ENCODE measurements at places on chromosomes 7 and 10. TPM values are rescaled to one million over a fixed set of nuclear protein-coding genes. Genes with fewer than 3 reads are reported as not detected.
A peak's percentile ranks its signal among the peaks of the same experiment; 100 is the strongest.

DNA sequence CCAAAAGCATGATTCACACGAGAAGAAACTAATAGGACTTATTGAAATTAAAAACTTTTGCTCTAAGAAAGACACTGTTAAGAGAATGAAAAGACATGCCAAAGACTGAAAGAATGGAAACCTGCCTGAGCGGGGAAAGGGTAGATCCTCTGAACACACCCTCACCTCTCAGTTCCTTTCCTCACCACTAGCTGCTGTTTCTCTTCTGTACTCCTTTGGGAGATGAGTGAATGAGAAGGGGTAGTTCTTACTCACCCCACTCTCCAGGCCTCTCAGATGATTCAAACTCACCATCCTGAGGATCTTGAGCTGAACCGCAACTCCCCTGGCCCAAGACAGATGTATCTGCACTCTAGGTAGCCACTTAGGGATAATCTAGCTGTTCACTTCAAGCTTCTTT lies 41.9 kb downstream of the IQUB start:
- no peak for DNase-seq

- no peak for DNase-seq
Measured at GRCh38 chr7:80520199-80520598, 8.3 kb upstream of the GNAT3 start.

GRCh38 chr10:127648885-127649284 lies 88.1 kb upstream of the FOXI2 start:
- no peak for DNase-seq

GRCh38 chr7:134804351-134804750 lies 24.9 kb downstream of the CALD1 start:
- no peak for DNase-seq

DNA sequence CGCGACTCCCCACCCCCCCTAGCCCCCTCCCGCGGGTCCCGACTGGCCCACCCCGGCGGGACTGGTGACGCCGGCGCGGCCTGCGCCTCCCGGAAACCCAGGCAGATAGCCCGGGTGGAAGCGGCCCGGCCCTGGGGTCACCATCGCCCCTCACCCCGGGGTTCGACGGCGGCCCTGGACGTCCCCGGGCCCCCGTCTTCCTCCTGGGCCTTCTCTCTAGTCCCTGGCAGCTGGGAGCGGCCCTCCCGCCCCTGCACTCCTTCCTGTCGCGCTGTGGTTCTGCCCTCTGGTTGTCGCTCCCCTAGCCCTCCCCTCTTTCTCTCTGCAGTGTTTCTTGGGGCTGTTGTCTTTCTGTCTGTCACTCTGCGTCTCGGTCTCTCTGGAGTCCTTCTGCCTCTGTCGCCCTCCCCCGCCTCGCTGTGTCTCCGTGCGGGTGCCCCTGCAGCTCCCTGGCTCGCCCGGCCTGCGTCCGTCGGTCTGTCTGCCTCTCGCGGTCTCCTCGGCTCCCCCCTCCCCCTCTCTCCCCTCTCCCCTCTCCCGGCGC lies 90.5 kb upstream of the PAX2 start:
- DNase-seq = no peak

DNA sequence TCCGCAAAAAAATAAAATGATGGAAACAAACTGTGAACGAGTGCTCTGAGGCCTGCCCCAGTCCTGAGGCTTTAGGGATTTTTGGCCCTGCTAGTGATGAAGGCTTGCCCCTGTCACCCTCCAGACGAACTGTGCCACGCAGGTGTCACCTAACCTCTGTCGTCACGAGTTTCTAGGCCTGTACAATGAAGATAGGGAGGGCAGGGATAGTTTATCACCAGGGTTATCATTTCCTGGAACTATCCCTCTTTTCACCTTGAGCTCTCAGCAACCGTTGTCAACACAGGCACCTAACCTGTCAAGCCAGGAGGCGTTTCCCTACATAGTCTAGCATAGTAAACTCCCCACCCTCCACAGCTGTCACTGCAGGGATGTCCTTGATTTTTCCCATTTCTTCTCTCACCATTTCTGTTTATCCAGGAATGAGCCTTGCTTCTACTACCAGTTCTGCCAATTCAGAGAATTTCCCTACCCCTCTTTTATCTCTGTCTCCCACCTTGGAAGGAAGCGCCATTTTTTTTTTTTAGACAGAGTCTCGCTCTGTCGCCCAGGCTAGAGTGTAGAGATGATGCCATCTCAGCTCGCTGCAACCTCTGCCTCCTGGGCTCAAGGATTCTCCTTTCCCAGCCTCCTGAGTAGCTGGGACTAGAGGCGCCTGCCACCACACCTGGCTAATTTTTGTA lies 2.2 kb upstream of the ACHE start:
- DNase-seq = no peak

GRCh38 chr7:127107601-127108007 lies 145.1 kb downstream of the GRM8 start:
- DNase-seq = peak; percentile 50

DNA sequence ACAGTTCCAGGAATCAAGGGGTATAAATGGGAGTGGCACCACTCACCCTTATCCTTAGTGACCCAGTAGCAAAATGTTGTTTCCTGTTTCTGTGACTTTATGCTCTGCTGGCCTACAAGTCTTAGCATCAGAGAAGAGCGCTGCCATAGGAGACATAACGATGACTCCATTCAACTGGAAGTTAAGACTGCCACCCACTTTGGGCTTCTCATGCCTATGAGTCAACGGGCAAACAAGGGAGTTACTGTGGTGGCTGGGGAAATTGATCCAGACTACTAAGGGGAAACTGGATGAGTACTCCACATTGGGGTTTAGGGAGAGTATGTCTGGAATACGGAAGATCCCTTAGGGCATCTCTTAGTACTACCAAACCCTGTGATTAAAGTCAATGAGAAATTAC lies 40.6 kb upstream of the PIK3CG start:
- DNase-seq = no peak

DNA sequence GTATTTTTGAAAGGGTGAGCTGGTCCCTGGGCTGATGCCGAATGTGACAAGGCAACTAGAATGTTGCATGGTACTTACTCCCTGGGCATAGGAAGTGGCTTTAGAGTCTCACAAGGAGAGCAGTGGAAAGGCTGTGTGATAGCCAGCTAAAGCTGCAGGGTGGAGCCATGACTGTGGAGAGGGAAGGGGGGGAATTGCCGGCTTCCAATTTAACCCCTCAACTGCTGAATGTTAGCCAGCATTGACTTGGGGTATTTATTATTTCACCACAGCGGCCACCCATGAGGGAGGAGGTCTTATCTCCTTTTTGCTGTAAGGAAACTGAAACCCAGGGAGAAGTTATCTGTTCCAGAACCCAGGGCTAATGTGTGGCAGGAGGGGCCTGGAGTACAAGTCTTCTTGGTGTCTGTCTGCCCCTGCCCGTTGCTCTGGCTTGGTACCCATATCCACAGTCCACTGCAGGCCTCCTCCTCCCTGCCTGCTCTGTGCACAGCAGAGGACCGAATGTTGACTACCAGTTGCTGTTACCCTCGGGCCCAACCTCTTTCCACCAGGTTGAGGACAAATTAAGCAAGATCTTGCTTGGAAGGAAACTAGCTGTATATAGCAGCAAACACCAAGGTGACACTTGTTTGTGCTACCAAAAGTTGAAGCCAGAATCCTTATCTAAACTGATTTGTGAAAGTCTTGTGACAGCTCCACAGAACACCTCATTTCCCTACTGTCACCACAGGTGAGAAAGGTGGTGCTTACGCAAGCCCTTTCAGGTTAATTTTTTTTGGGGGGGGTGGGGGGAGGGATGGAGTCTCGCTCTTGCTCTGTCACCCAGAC lies 37.6 kb downstream of the WBP1L start:
- DNase-seq = no peak

DNA sequence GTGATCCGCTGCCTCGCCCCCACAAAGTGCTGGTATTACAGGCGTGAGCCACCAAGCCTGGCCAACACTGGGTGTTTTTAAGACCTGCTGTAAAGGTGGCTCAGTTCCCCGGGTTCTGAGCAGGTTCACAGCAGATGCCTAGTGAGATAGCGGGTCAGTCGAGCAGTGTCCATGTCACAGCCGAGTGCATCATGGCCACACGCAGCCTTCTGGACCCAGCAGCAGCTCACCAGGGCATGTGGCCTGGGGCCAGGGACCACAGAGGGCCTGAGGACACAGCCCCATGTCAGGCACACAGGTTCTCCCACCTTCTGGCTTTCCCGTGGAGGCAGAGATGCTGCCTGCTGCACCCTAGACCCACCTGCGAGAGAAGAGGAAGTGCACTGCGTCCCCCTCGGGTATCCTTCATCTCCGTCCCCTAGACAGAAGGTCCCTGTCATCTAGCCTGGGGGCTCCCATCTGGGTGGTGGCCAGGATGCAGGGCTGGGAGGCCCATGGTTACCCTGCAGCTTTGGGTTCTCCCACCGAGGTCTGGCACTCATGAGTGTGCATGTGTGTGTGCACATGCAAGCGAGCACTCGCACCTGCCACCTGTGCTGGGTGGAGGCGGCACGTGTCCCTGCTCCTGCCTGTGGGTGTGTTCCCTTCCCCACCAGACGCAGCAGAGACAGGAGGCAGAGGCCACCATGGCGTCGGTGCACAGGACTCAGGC lies 98.6 kb downstream of the NKX6-2 start:
- no peak for DNase-seq

DNA sequence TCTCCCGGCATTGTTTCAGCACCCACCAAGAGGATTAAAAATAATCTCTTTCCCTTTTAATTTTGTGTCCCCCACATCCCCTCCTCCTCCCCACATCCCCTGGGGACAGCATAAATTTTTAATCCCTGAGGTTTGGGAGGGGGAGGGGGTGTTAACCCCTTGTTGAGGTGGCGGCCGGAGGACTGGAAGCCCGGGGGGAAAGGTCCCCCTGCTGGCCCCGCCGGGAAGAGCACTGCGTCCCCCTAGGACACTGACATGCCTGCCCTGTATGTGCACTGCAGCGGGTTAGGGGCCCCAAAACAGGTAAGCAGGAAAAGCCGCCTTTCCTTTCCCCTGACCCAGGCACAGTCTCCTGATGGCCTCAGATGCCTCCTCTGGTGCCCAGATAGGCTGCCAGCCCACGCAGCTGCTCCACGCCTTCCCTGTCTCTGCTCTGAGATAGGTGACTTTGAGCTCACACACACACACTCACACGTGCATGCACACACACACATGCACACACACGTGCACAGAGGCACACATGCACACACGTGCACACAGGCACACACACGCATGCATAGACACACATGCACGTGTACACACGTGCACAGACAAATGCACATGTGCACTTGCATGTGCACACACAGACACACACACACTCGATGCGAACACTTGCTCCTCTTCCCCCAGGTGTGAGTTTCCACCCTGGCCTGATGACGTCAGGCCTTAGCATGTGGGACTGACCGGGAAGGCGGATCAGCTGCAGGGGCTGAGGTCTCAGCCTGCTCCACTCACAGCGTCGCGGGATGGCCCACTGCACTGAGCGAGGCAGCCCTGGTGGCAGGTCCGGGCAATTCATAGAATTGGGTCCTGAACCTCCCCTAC lies 12.3 kb downstream of the CNPY1 start:
- no peak for DNase-seq

- DNase-seq = no peak
Measured at GRCh38 chr10:89494068-89494467, 41.3 kb downstream of the SLC16A12 start.

GRCh38 chr10:34585422-34586112 lies 229.5 kb downstream of the PARD3 start:
- no peak for DNase-seq

GRCh38 chr10:8504499-8504898 lies 450.0 kb downstream of the GATA3 start:
- DNase-seq = no peak

DNA sequence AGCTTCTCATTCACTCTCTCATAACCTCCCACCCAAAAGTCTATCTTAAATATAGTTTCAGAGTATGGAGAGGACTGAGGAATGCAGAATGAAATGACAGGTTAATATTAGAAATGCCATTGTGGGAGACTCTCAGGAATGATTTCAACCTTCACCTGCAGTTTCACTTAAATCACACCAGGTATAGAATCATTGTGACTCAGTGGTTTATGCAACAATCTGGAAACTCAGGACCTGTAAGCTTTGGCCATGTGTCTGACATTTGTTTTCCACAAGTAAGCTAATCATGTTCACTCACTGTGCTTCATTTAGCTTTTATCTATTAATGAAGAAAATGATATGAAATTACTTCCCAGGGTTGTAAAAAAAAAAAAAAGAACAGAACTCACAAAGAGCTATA lies 8.7 kb upstream of the PTPN12 start:
- DNase-seq = no peak

GRCh38 chr10:5507649-5508131 lies 8.3 kb upstream of the CALML5 start:
- DNase-seq = no peak

DNA sequence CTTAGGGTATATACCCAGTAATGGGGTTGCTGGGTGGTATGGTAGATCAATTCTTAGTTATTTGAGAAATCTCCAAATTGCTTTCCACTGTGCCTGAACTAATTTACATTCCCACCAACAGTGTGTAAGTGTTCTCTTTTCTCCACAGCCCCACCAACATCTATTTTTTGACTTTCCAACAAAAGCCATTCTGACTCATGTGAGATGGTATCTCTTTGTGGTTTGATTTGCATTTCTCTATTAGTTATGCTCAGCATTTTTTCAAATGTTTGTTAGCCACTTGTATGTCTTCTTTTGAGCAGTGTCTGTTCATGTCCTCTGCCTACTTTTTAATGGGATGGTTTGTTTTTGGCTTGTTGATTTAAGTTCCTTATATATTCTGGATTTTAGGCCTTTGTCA lies 66.4 kb downstream of the MGAM2 start:
- DNase-seq = no peak

- DNase-seq = no peak
Measured at GRCh38 chr10:4343091-4343490, 482.9 kb upstream of the AKR1E2 start.

The STX1A gene
- total RNA-seq = 8.4 TPM

The ASB10 gene
- not detected for total RNA-seq

The PNLIP gene
- not detected for total RNA-seq

The OR13A1 gene
- total RNA-seq = 1.4 TPM

The SBDS gene
- total RNA-seq = 123 TPM

The CDC14C gene
- not detected for total RNA-seq

The EVX1 gene
- 5.6 TPM for total RNA-seq

The TMEM196 gene
- 0.31 TPM for total RNA-seq

The ACTR3C gene
- total RNA-seq = 18.2 TPM

The TSPAN33 gene
- total RNA-seq = 11.1 TPM
